ENCODE measurements at places on chromosomes 11 and 22.

DNA sequence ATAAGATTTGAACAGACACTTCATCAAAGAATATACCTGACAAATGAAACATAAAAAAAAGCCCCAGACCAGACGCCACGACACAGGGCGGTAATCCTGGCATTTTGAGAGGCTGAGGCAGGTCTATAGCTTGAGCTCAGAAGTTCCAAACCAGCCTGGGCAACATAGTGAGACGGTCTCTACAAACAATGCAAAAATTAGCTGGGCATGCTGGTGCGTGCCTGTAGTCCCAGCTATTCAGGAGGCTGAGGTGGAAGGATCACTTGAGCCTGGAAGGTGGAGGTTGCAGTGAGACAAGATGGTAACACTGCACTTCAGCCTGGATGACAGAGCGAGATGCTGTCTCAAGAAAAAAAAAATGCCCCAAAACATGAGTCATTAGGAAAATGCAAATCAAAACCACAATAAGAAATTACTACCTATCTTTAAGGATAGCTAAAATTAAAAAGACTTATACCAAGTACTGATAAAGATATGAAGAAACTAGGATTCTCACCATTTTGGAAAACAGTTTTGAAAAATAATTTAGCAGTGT lies 91.7 kb upstream of the GRAMD1B start:
- DNase-seq: no peak

DNA sequence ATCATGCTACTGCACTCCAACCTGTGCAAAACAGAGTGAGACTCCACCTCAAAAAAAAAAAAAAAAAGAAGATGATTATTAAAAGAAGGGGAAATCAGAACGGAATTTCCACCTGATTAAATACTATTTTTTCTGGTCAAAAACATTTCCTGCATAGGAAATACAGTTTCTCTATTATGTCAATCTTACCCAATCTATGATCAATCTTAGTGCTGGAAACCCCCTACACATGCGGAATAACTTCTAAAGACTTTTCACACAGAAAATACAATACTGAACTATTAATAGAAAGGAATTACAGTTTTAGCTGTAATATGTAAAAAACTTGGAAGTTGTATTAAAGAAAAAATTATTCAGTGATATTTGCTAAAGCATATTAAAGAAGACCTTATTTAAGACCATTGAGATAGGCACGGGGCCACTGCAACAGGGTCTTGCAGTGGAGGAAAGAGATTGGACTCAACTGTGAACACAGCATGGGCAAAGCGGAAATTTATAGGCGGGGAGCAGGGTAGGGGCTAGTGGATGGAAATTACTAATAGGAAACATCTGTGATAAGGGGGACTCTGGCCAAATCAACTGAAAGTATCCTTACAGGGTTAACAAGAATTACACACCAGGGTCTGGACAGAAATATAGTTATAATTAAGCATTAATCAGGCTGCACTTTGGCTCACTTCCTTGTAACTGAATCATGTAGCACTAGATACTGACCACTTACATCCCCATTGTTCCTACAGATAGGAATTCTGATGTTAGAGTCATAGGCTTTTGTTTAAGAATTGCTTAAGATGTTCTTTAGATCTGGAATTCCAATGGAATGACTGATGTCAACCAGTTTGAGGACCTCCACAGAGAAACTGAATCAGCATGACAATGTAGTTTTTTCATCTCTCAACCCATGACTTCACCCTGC lies 411.5 kb upstream of the DDI1 start:
- DNase-seq: peak; percentile 99

- DNase-seq: peak; percentile 52
These were observed 2.3 kb upstream of the TYMP start for GRCh38 chr22:50531962-50532674.

DNA sequence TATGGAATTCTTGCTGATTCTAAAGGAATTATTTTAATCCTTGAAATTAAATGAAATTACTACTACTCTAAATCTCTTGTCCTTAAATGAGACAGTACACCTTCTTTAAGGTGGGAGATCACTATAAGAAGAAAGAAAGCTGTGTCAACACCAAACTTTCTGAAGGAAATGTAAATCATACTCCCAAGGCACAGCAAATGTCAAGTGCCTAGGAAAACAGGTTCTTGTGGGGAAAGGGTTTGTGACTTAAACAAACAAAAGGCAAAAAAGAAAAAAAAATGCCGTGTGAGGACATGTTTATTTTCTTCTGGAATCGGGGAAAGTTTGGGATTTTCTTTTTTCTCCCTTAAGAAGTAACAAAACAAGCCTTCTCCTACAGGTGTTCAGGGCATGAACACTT lies 745.1 kb downstream of the DLG2 start:
- DNase-seq: no peak

DNA sequence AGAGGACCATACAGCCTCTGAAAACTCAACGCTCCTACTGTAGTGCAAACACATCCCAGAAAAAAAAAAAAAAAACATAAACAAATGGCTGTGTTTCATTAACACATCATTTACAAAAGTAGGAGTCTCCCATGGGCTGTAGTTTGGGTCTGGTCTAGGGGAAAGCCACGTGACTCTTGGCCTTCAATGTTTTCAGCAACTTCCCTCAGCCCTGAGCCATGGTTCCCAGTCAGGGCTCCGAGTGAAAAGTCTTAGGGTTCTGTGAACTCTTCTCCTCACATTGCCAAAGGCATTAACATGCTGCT lies 58.5 kb downstream of the CSNK2A3 start:
- DNase-seq: no peak

- no peak for DNase-seq
These were observed 39.0 kb downstream of the IGLL5 start for GRCh38 chr22:22926370-22927195.

DNA sequence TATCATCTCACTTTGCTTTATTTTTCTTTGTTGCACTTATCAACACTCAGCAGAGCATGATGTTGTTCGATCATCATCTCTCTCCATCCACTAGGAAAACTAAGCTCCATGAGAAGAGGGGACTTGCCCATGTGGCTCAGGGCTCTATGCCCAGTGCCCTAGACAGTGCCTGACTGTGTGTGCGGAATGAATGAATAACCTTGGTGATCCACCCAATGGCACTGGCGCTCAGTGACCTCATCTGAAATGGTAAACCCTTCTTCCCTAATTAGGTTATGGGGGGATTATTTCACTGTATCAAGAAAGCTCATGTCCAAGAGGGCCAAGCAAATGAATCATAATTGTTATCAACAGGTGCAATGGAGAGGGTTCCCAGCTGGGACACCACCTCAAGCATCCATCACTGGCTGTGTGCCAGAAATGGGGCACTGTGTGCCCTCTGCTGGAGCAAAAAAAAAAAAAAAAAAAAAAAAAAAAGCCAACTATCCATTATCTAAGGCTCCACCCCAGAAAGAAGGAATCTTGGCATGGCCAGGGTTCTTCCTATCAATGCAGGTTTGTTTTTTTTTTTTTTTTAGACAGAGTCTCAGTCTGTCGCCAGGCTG lies 172.6 kb downstream of the LARGE1 start:
- DNase-seq: no peak

DNA sequence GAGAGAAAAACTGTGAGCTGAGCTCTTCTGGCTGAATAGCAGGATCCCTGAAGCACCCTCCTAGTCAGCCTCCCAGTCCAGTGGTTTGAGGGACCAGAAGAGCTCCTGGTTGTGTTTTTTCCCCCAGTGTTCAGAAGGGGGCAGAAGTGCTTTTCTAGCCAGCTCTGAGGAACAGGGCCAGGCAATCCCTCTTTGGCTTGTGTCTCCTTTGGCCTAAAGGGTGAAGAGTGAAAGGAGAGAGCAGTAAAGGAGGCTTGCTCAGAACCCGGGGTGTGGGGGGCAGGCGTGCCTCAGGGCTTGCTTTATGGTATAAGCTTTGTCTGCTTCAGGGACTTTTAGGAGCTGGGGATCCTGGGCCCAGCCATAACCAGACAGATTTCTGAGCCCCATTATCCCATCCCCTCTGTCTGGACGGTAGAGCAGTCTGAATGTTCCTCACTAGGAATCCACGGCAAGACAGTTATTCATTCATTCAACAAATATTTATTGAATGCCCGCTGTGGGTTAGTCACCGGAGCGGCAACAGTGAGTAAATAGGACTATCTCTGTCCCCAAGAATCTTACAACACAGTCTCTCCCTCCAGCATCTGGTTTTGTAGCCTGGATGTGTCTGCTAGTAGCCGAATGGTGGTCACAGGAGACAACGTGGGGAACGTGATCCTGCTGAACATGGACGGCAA lies 14.5 kb downstream of the ACP2 start:
- peak; percentile 79 for DNase-seq

DNA sequence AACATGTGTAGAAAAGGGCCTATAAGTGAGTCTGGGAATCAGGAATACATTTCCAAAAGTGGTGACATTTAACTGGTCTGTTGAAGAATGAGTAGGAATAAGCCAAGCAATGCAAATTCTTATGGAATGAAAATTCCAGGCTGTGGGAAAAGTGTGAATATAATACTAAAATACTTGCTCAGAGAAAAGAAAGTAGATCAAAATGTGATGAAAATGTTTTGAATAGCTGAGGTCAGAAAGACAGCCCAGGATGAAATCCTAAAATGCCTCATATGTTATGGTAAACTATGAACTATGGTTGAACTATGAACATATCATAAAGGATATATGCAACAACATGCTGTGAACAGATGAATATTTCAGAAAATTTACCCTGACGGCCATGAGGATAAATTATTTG lies 688.3 kb upstream of the FAT3 start:
- DNase-seq: no peak

DNA sequence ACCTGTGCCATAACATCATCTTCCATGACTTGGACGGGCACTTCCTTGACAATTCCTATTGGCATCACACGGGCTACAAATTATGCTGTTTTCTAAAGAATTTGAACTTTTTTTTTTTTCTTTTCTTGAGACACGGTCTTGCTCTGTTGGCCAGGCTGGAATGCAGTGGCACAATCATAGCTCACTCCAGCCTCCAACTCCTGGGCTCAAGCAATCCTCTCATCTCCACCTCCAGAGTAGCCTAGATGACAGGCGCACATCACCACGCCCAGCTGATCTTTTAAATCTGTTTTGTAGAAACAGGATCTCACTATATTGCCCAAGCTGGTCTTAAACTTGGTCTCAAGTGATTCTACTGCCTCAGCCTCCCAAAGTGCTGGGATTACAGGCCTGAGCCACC lies 3.3 kb upstream of the CRYBB3 start:
- DNase-seq: no peak
